Type B pancreatic cell (in vitro differentiated cells): ENCODE measurements at places on chromosomes 6 and 20.

DNA sequence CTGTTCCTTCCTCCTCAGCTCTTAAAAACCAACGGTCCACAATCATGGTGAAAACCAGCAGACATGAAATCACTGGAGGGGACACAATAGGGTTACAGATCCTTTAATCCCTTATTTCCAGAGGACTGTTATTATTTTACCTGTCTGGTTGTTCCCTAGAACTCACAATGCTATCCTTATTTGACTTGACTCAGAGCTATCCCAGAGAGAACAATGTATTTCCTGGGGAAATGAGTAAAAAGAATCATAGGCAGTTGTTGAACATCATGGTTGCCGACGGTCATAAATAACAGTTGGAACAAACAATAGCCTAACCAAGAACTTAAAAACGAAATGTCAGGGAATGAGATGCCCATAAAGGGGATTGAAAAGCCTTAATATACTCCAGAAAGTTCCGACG is 9.3 kb downstream of the OR2H1 start:
- no peak overlapping the region for H3K4me3 ChIP-seq
- H3K27me3 ChIP-seq: peaks cover 17% of the 10 kb centered on the region
- DNase-seq: no peak
- H3K36me3 ChIP-seq: no peaks in the 10 kb centered on the region
- no peaks in the 10 kb centered on the region for H3K4me1 ChIP-seq

- H3K36me3 ChIP-seq: no peaks in the 10 kb centered on the region
- H3K27me3 ChIP-seq: peaks cover 3% of the 10 kb centered on the region
- no peak overlapping the region for H3K27ac ChIP-seq
These were observed 62.0 kb upstream of the CD93 start for GRCh38 chr20:23147964-23148730.

GRCh38 chr20:24379484-24379927 is 89.9 kb upstream of the SYNDIG1 start:
- DNase-seq: no peak
- H3K27ac ChIP-seq: no peak overlapping the region
- peaks cover 9% of the 10 kb centered on the region for H3K4me1 ChIP-seq

DNA sequence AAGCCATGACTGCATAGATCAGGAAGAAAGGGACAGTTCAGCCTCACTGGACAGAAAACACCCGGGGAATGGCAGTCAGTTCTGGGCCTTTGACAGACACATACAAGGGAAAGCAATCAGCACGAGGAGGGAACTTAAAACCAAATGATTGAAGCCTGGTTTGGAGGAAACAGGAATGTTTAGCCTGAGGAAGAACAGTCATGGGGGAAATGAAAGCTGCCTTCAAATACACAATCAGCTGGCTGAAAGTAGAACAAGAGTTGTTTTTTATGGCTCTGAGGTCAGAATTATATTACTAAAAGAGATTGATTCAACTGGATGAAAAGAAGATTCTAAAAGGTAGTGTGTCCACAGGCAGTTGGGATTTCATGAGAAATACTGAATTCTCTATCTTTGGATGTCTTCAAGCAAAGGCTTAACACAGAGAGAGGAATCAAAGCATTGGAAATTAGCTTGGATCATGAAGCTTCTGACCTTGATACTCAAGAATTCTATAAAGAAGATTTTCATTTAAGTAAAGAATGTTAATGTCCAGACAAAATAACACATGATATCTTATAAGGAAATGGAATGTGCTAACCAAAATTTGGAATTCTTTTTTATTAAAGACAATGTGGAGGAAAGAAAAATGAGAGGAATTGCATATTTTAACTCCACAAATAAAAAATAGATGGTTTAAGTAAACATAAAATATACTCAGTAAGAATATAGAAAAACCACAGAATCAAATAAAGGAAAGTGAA is 216.6 kb downstream of the IBTK start:
- H3K4me1 ChIP-seq: peaks cover 4% of the 10 kb centered on the region
- H3K27ac ChIP-seq: no peak overlapping the region
- DNase-seq: no peak
- H3K4me3 ChIP-seq: no peak overlapping the region

GRCh38 chr6:39251406-39251805 is 22.1 kb upstream of the KCNK5 start:
- no peak overlapping the region for H3K4me3 ChIP-seq
- no peak for DNase-seq
- peaks cover 5% of the 10 kb centered on the region for H3K27me3 ChIP-seq
- H3K36me3 ChIP-seq: no peaks in the 10 kb centered on the region

GRCh38 chr20:19909725-19910124 is 107.4 kb upstream of the NAA20 start:
- peaks cover 19% of the 10 kb centered on the region for H3K36me3 ChIP-seq
- DNase-seq: no peak
- no peaks in the 10 kb centered on the region for H3K27me3 ChIP-seq
- H3K4me1 ChIP-seq: peaks cover 3% of the 10 kb centered on the region
- H3K4me3 ChIP-seq: no peak overlapping the region
- no peak overlapping the region for H3K27ac ChIP-seq

DNA sequence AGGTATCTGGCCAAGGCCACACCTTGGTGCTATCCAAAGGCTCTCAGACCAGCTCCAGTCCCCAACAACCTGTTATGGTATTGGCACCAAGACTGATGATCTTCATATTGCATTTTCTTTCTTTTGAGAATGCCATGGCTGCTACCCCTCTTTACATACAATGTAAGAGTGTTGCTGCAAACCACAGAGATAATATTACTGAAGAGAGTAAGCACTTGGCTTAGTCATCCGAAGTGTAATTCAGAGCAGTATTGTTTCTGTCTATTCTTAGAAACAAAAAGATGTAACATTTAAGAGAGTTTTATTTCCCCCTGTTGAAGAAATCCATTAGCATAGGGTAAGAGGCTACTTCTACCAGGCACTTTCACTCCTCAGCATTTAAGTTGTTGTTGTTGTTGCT is 212.5 kb downstream of the C6orf118 start:
- DNase-seq: no peak
- H3K4me1 ChIP-seq: no peaks in the 10 kb centered on the region
- H3K4me3 ChIP-seq: no peak overlapping the region
- H3K27ac ChIP-seq: no peak overlapping the region
- no peaks in the 10 kb centered on the region for H3K27me3 ChIP-seq
